ENCODE measurements at places on chromosomes 2 and 18. TPM values are rescaled to one million over a fixed set of nuclear protein-coding genes. Genes with fewer than 3 reads are reported as not detected.
A peak's percentile ranks its signal among the peaks of the same experiment; 100 is the strongest.

The C18orf63 gene
- total RNA-seq = not detected

The FSIP2 gene
- total RNA-seq = under 0.01 TPM

The CETN1 gene
- total RNA-seq = not detected

The SCN3A gene
- total RNA-seq = 1.3 TPM

- no peak for DNase-seq
Observed at GRCh38 chr2:88638123-88638650, 10.9 kb upstream of the EIF2AK3 start.

GRCh38 chr2:121017396-121017795 lies 267.6 kb downstream of the TFCP2L1 start:
- DNase-seq = no peak

- no peak for DNase-seq
Observed at GRCh38 chr18:53458268-53458667, 766.2 kb downstream of the MBD2 start.

DNA sequence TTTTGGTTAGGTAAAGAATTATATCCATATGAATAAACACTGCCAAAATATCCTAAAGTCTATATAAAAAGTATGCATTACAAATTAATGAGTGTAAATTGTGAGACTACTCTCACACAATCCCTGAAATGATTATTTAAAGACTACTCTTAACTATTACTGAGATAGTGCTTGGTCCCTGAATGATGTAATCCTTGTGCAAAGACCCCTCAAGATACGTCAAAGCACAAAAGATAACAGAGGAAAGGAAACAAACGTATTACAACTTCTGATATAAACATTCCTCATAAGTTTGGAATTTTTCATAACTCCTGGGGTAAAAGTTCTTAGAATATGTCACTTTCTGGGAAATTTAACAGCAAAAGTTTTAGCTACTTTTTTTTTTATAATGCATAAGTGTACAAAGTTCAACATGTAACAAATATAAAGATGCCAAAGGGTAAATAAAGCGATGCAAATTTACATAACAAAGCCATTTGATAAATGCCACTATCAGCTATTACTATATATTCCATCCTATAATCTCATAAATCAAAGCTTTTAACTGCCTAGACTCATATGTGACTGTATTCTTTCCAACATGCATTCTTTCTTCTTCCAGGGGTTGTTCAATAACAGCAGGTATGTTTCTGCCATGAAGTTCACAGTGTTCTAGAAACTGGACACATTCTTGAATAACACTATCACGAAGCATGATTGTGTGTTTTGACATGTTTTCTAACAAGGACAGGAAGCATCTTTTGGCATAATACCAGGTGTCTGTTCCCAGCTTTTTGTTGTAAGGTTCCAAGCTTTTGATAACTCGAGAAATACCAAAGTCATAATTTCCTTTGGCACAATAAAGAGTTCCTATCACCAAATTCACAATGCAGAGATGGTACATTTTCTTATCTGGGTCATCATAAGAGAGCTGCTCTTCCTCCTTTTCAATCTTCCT lies 158.0 kb downstream of the AGPS start:
- DNase-seq = no peak

- no peak for DNase-seq
Observed at GRCh38 chr2:84459944-84460429, 907 bp upstream of the SUCLG1 start.

The TUBA3E gene
- total RNA-seq = 0.10 TPM

- no peak for DNase-seq
Observed at GRCh38 chr18:8658858-8659485, 46.4 kb upstream of the MTCL1 start.

GRCh38 chr2:161905389-161906046 lies 168.5 kb downstream of the DPP4 start:
- DNase-seq = peak; percentile 11

The ANKRD44 gene
- total RNA-seq = 1.9 TPM

The C2orf69 gene
- total RNA-seq = 6.8 TPM

The C2orf66 gene
- not detected for total RNA-seq

- DNase-seq = peak; percentile 19
Observed at GRCh38 chr2:147937744-147938349, 82.7 kb downstream of the ORC4 start.

Measured in H4 (cell line).